ENCODE measurements at places on chromosomes 13 and 19.

- DNase-seq: no peak
Observed at GRCh38 chr13:111510502-111511218, 190.2 kb downstream of the TEX29 start.

GRCh38 chr13:112713517-112714253, 23.8 kb downstream of the ATP11A start:
- no peak for DNase-seq

- DNase-seq: no peak
Observed at GRCh38 chr13:94345374-94346195, 133.9 kb downstream of the DCT start.

DNA sequence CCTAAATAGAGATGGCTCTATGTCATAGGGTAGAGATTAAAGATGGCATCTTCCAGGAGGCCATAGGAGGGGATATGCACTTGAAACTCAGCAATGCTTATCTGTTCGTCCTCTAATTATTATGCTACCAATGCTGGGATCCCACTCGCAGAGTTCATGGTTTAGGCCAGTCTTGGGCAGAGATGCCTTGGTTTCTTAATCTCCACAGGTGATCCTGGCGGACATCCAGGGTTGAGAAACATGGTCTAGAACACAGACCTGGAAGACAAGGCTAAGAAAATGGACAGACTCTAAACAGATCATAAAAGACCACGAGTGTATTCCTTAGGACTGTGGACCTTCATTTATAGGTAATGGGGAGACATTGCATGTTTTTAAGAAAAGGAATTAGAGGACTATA, 70.0 kb upstream of the IRS2 start:
- DNase-seq: no peak

GRCh38 chr19:5526691-5527090, 41.1 kb downstream of the TINCR start:
- no peak for DNase-seq

DNA sequence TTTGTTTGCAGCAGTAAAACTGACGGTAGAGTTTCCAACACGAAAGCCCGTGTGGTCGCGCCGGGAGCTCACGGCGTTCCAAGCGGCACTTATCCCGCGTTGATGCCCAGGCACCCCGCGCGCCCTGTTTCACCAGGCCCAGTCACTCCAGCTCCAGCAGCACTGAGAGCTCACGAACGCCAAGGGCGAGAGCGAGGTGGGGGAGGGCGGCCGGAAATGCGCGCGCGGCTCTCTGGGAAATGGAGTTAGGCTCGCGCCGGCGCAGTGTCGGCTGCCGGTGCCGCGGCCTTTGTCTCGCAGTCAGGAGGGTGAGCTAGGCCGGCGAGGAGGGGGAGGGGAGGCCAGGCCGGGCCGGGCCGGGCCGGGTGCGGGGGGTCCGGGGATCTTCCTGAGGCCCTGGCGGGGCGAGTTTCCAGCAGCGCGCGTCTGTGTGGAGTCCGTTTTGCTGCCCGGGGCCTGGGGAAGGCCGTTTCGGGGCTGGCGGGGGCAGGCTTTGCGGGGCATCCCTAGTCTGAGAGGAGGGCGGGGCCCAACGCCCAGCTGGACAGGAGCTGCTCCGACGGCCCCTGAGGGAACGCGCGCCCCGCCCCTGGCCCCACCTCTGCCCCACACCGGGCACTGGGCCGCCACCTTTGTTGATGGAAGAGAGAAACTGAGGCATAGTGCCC, at the start of gene ZNF135:
Gene ZNF135, plus strand, starts transcription at position 280 of the 668 bp plus-strand sequence. CDS start 721 bp downstream, outside the sequence.
- peak; percentile 44 for DNase-seq

DNA sequence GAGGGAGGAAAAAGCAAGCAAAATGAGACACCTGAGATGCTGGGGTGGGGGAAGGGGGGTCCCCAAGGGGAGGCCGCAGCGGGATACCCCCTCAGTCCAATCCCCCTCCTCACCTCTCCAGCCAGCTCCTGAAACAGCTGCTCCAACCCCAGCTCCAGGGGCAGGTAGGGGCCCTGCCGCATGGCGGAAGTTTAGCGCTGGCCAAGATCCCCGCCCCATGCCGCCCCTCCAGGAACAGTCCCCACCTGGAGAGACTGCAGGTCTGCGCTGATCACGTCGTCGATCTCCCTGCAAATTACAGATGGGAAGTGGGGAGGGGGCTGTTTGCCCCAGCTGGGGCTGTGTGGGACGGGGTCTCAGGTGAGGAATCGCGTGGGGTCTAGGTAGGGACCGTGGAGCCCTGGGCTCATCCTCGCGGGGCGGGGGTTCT, 9.0 kb downstream of the CAPN12 start:
- DNase-seq: no peak

GRCh38 chr13:87128491-87128890, 542.7 kb upstream of the SLITRK5 start:
- no peak for DNase-seq

GRCh38 chr19:50292216-50292827, 36.9 kb downstream of the KCNC3 start:
- DNase-seq: no peak

GRCh38 chr13:72834601-72835000, 52.7 kb downstream of the PIBF1 start:
- no peak for DNase-seq

DNA sequence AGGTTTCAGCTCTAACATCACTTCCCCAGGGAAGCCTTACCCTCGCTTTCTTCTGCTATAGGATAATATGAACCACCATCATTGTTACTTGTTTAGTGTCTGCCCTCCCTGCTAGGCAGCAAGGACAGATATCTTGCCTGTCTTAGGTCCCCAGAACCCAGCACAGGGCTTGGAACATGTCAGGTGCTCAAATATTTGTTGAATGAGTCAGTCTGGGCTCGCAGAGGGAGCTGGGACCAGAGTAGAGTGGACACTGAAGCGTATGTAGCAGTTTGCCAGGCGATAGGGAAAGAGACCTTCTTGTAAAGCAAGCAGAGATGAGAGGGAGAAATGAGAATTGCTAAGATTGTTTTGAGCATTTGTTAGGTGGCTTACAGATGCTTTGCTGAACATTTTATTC, 11.7 kb downstream of the BCKDHA start:
- no peak for DNase-seq

DNA sequence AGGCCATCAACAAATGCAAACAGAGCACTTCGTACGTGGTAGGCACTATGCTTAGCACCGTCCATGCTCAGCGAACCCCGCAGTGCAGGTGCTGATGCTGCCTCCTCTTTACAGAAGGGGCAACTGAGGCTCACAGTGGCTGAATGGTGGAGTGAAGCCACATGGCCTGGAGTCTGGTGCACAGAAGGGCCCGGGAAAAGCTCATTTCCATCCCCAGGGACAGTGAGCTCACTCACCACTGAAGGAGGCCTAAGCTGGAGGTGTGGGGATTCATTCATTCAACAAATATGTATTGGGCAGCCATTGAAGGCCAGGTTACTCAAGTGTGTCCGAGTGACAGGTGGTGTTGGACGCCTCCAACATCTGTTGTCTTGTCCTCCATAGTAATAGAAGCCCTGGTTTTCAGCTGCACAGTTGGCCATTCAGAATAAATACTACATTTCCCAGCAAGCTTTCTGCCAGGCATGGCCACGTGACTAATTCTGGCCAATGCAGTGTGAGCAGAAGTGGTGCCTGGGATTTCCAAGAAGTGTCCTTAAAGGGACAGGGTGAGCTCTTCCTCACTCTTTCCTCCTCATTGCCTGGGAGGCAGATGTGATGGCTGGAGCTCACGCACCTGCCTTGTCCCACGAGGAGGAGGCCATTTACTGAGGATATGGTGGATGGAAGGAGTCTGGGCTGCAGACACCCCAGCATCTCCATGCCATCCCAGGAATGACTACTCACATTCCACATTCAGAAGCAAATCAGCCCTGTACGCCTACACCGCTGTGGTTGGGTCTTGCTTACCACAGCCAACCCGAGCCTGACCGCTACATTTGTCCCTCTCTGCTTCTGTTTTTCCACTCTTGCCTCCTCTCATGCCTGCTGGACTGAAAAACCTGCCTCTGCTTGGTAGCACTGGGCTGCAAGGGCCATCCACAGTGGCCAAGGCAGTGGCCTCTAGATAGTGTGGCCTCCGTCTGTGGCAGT, 2.3 kb upstream of the ZNRF4 start:
- DNase-seq: no peak

- no peak for DNase-seq
Observed at GRCh38 chr19:39936020-39936419, 1.6 kb upstream of the FCGBP start.

DNA sequence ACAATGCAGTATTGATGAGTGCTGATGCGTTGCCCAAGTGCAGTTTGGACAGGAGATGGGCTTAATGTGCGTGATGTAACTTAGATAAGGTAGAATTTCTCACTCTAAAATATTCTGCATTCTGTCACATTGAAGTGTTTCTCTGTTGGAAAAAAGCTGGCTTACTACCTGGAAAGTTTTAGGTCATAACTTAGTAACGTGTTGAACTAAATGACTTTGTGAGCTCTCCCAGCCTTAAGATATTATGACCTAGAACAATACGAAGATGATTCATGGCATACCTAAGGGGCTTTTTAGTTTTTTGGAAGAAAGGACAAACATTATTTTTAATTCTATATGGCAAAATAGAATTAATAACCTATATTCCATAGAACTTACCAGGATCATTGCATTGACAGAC, 9.0 kb downstream of the UFM1 start:
- no peak for DNase-seq

GRCh38 chr13:44165889-44166496, 207.6 kb upstream of the SERP2 start:
- no peak for DNase-seq

GRCh38 chr19:50039968-50040367, 14.2 kb downstream of the ZNF473 start:
- no peak for DNase-seq

DNA sequence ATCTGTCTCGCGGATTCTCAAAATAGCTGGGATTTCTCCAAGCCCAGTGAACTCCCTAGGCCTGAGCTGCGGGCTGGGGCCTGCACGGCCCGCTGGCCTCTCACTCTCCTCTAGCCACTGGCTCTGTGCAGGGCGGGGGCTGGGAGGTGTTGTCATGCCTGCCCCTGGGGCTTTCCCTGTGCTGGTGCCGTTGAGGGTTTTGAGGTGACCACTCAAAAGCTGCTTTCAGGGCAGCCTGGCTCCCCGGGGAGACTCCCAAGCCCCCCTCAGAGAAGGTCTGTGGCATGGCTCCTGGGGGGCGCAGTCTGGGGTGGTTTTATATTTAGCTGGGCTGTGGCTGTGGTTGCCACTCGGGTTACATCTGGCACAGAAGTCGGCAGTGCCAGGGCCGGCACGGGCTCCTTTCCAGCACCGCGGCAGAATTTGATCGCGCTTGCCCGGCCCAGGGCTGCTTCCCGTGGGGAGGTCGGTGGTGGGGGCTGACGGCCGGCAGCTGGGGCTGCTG, 10.0 kb downstream of the NDUFB7 start:
- DNase-seq: no peak

DNA sequence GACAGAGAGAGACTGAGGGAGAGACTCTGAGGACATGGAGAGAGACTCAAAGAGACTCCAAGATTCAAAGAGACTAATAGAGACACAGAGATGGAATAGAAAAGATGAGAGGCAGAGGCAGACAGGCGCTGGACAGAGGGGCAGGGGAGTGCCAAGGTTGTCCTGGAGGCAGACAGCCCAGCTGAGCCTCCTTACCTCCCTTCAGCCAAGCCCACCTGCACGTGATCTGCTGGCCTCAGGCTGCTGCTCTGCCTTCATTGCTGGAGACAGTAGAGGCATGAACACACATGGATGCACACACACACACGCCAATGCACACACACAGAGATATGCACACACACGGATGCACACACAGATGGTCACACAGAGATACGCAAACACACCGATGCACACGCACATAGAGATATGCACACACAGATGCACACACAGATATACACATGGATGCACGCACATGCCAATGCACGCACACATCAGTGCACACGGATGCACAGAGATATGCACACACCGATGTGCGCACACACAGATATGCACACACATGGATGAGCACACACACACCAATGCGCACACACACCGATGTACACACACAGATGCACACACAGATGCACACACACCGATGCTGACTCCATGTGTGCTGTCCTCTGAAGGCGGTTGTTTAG, 3.3 kb upstream of the F10 start:
- no peak for DNase-seq

- no peak for DNase-seq
Observed at GRCh38 chr13:111034811-111035210, 80.3 kb upstream of the ARHGEF7 start.

DNA sequence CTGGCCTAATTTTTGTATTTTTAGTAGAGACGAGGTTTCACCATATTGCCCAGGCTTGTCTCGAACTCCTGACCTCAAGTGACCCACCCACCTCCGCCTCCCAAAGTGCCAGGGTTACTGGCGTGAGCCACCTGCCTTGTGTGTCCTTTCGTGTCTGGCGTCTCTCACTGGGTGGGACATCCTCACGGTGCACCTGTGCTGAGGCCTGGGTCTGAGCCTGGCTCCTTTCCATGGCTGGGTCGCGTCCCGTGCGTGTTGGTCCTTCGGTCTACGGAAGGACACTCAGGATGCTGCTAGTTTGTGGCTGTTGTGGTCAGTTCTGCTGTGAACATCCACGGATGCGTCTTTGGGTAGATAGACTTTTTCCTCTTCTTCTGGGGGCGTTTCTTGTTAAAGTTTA, 19.6 kb downstream of the PIAS4 start:
- DNase-seq: no peak

GRCh38 chr19:18879579-18880373, 16.2 kb downstream of the CERS1 start:
- DNase-seq: no peak

DNA sequence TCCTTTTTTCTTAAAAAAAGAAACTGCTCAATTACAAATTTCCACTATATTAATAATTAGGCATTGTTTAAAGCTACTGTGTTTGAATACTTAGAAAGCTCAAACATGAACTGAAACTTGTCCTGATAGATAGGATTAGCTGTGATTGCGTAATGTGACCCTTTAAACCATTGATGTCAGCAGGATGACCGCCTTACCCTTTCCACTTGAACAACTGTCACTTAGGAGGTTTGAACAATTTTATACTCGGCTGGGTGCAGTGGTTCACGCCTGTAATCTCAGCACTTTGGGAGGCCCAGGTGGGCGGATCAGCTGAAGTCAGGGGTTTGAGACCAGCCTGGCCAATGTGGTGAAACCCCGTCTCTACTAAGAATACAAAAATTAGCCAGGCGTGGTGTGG, 2.9 kb downstream of the LAMP1 start:
- DNase-seq: no peak

DNA sequence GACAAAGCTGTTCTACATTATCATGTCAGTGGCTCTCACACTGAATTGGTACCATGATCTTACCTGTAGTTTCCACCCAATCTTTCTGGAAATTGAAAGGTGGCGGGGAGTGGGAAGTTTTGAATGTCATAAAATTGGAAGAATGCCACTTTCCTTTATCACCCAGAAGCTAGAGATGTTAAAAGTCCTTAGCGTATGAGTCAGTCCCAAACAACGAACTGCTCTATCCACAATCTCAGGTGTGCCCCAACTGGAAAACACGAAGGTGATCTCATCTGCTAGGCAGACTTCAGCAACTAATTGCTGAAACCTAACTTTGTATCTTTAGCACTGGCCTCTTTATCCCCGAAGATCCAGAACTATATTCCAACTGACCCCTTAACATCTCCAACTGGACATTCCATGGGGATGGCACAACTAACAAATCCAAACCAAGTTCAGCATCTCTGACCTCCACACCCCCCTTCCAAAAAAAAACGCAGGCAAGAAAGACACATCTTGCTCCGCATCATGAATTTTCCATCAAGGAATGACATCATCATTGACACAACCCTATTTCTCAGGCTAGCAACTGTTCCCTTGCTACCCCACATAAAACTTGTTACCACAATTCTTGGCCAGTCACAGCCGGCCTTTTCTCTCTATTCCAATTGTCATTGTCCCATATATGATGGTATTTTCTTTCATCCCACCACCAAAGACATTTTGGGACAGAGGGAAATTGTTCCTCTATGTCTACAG, 175.4 kb downstream of the KLF12 start:
- DNase-seq: no peak

Data from omental fat pad (tissue), 4 donors.